ENCODE measurements at places on chromosomes 5 and 9.

DNA sequence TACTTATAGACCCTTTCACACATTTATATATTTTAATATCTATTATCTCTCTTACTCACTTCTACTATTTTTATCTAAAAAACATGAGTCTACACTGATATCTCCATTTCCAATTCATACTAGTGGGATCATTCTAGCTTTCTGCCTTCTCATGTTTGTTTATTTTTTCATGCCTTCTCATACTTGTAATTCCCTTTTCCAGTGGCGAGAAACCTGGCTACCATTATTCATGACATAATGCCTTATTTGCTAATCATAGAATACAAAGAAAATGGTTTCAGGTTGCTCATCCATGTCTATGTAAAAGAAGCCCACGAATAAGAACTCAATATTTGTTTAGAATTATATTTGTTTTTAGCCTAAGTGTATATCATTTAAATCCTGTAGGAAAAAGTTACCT, 232.7 kb upstream of the ACTBL2 start:
- DNase-seq, result no peak

GRCh38 chr9:133162861-133163503, 732 bp downstream of the GBGT1 start:
- no peak for DNase-seq

DNA sequence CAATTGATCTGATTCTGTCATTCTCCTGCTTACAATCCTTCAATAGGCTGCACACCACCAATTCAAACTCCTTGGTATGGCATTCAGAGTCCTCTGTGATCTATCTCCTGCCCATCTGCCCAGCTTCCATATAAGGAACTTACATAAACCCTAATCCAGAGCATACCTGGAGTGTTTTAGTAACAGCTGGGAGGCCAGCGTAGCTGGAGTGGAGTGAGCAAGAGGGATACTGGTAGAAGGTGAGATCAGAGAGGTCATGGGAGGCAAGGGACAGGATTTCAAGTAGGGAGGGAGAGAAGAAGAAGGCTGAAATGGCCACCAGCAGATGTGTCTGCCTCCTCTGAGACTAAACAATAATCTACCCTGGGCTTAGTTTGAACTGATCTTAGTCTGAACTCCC, 288.5 kb downstream of the MEF2C start:
- no peak for DNase-seq

DNA sequence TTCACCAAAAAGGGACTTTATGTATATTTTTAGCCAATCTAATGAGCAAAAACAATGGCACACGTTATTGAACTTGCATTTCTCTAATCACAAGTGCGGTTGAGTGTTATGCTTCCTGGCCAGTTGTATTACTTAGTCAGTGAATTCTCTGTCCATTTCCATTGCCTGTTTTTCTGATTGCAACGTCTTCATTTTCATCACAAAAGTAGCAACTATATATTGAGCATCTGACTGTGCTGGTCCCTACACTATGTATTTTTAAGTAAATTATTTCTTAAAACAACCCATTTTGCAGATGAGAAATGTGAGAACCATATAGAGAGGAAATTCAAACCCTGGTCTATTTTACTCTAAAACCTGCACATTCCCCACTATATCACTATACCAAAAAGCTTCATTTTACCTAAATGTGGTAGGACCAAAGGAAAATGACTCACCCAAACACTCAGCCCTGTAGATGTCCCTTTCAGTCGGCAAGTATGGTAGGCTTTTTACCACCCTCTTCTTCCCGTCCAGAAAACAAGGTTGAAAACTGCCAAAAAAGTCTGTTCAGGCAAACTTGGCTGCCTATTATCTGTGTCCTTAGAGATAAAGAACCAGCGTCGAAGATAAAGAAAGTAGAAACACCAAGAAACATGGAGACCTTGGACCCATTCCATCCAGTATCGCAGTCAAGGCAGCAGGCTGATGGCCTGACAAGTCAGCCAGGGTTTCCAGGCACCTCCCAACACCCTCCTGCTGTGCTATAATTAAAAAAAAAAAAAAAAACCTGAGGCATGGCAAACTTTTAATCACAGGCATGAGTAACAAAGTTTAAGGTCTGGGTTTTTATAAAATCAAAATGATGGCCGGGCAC, 18.8 kb upstream of the FAM13B start:
- no peak for DNase-seq

DNA sequence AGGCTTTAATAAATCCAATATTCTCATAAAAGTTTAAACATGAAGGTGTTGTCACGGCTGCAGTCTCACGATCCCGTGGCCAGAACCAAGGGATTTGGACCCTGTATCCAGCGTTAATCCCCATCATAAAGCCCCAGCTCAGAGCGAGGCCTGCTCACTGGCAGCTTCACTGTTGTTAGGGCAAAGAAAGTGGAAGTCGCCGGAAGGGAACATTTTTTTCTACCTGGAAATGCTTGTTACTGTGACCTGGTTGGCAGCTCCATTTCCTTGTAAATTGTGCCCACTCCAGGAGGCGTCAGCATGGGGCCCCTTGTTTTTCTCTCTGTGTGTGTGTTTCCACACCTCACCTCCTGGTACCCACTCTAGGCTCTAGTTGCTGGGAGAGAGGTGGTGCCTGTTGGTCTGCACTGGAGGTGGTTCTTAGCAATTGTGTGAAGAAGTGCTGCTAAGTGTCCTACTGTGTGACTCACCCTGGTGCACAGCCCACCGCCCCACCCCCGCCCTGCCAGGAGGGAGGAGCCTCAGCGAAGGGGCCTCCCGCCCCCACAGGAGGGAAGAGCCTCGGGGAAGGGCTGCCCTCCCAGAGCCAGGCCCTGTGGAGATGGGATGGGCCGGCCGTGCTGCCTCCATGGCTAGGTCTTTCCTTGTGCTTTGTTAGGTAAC, 105.1 kb downstream of the EHMT1 start:
- DNase-seq, result no peak

- DNase-seq, result no peak
Measured at GRCh38 chr5:155274484-155274883, 260.9 kb downstream of the KIF4B start.

DNA sequence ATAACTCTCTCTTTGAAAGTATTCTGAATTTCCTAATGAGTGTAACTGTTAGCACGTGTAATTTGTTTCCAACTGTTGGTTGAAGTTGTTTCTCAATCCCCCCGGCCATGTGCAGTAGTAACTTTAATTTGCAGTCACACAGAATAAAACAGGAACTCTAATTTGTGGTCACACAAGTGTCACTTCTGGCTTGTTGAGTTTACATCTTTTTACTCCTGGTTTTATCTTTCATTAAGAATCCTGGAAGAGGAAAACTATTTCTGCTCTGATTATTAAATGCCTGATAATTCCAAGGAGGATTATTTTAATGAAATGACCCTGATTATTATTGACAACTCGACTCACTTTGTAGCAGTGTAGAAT, 1.2 kb downstream of the SCAMP1 start:
- no peak for DNase-seq

GRCh38 chr5:146516151-146516475, at the start of gene GPR151:
TSS of gene GPR151 (minus strand) at chr5:146516190. CDS start at chr5:146516113, 77 bp downstream.
- no peak for DNase-seq

- no peak for DNase-seq
Measured at GRCh38 chr5:83924891-83925290, 204.2 kb upstream of the HAPLN1 start.

GRCh38 chr5:83474991-83475390, 3.4 kb downstream of the VCAN start:
- no peak for DNase-seq
